ENCODE measurements at places on chromosomes 4 and X.
A peak's percentile ranks its signal among the peaks of the same experiment; 100 is the strongest.

DNA sequence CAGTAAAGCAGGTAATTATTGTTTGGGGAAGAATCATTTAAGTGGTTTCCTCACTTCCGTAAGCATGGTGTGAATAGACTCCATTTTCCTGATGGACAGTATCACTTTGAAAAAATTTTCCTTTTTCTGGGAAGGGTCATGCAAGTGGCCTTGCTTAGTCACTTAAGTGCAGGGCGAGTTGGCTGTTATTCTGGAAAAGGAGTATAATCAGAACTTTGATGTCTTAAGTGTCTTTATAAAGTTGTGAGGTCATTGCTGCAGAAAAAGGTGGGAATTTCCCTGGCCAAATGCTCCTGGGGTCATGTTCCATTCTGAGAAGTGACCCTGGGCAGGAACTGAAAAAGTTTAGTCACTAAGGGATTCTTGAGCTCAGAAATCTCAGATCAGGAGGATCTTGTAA is 146.1 kb upstream of the OTUD4 start:
- no peak for DNase-seq

DNA sequence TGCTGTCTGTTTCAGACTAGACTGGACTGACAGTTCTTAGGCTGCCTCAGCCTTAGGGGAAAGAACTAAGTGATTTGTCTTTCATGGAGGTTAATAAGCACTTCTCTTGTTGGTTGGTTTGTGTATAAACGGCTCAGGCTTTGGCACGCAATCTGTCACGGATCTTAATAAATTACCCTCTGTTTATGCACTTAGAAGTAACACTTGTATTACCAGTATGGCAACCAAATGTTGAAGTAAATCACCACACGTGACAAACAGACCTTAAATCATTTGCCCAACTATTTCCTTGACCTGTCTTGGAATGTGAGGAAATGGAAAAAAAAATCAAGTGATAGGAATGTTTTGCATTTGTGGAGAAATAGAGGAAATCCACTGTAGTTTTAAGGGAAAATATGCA is 69.9 kb downstream of the TEX13A start:
- DNase-seq: no peak

- DNase-seq: no peak
Measured at GRCh38 chrX:97867266-97867665, 983.6 kb downstream of the RPA4 start.

- peak; percentile 25 for DNase-seq
Measured at GRCh38 chr4:75698162-75698962, 25.2 kb upstream of the G3BP2 start.

GRCh38 chr4:102608190-102608589 is 107.0 kb downstream of the NFKB1 start:
- DNase-seq: no peak

GRCh38 chr4:36278789-36279188 is 2.6 kb upstream of the DTHD1 start:
- DNase-seq: no peak

DNA sequence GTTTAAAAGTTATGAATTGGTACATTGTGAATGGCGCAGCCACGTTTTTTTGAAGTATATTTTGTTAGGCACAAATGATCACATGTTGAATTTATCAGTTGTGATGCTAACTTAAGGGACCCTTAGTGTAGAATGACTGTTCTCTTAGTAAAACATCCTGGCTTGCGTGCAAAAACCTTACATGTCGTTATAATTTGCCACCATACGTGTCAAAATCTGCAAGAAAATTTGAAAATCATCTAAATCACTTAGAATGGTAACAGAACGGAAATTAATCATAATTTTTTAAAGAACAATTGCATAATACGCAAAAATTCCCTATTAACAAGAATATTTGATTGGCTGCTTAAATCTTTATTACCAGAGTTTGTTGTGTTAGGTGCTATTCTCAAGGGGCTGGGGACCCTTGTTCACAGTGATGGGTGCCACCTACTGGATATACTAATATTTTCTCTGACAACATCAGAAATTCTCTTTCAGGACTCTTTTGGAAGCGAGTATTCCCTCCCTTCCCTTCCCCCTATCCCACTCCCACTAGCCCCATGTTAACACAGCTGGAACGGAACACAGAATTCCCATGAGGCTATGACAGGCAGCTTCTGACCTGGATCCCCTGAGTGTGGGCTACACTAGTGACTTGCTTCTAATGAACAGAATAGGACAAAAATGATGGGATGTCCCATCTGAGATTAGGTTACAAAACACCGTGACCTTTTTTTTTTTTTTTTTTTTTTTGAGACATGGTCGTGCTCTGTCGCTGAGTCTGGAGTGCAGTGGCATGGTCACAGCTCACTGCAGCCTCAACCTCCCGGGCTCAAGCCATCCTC is 71.8 kb downstream of the SUPT20HL2 start:
- no peak for DNase-seq

- DNase-seq: no peak
Measured at GRCh38 chr4:119231491-119231890, 19.0 kb downstream of the USP53 start.

DNA sequence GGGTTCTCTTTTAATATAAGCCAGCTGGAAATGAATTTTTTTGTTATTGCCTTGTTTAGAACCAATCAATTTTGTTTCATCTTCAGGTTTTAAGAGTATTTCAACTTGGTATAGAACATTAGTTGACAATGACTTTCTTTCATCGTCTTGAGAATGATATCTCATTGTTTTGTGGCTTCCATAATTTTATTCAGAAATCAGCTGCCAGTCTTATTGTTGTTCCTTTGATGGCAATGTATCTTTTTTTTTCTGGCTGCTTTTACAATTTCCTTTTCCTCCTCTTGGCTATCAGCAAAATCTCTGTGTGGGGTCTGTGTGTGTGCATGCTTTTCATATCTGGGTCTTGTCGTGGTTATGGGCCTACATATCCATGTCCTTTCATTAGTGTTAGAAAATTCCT is 1536.4 kb upstream of the TENM3 start:
- no peak for DNase-seq

DNA sequence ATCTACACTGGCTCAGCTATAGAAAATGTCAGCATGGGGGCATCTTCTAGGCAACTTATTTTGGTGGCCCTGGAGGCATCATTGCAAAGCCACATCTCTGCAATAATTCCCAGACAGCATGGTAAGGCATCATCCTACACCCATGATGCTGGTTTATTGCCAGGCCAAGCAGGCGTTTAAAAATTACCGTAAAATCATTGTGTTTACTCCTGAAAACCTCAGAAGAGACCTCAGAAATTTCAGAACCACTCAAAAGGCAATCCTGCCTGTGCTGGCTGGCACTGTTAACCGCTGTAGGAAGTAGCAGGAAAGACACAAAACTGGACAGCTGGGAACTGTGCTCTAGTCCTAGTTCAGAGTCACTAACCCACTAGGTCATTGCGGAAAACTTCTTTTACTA is 63.2 kb downstream of the MID1 start:
- no peak for DNase-seq

DNA sequence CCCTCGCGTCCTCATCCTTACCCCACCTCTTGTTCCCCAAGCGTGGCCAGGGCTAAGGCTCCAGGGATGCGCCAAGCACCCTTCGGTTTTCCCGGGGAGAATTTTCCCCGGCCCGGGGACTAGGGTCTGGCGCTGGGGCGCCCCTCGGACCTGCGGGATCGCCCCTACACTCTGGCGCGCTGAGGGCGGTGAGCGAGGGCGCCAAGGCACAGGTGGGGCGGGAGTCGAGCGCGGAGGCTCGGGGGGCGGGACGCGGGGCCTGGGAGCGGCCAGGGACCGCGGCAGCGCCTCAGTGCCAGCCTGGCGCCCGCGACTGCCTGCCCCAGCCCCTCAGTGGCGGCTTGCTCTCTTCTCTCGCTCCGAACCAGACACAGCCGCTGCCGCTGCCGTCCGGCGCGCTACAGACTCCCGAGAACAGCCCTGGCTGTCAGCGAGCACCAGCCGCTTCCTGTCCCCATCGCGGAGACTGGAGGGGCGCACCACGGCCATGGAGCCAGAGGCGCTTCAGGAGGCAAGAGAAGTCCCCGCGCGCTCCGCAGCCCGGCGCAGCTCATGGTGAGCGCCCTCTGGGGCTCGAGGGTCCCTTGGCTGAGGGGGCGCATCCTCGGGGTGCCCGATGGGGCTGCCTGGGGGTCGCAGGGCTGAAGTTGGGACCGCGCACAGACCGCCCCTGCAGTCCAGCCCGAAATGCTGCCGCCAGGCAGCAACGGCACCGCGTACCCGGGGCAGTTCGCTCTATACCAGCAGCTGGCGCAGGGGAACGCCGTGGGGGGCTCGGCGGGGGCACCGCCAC is at the start of gene DRD5:
Gene DRD5, plus strand, starts transcription at position 292 of the 793 bp plus-strand sequence. Its CDS starts 396 bp downstream, at position 688.
- DNase-seq: no peak

DNA sequence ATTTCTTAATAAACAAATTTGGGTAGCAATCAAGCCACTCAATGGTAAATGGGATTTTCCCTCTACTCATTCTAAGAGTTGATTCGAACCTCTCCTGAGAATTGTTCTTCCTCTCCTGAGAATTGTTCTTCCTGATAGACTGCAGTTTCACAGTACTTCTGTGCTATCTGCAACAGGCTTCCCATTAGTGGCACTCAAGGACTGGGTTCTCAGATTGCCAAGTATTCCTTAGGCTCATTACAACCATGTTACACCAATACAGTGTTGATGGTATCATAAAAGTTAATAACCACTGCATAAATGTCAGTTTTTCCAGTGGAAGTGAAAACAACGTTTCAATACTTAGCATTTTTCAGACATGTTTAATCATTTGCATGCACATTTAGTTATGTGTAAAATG is 201.6 kb downstream of the FRMPD4 start:
- no peak for DNase-seq

- DNase-seq: no peak
Measured at GRCh38 chr4:37802068-37802666, 24.3 kb upstream of the PGM2 start.

GRCh38 chrX:22699581-22700091 is 300.1 kb upstream of the DDX53 start:
- no peak for DNase-seq

GRCh38 chr4:58983887-58984286 is 1873.7 kb upstream of the IGFBP7 start:
- no peak for DNase-seq

DNA sequence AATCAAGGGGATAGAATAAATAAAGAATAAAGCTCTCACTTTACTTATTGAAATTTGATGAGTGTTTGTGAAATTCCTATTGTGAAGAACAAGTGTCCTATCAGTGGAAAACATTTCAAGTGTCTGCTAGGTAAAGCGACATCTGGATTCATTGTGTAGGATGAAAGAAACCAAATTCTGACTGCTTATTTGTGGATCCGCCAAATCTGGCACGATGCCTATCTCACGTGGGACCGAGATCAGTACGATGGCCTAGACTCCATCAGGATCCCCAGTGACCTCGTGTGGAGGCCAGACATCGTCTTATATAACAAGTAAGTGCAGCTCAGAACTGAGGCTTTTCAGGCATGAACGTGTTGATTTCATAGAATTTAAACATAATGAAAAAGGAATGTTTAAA is 1.9 kb downstream of the CHRNA9 start:
- DNase-seq: no peak

- no peak for DNase-seq
Measured at GRCh38 chr4:163665101-163665500, 170.6 kb downstream of the TMA16 start.

- no peak for DNase-seq
Measured at GRCh38 chrX:29641461-29641860, 573.9 kb upstream of the MAGEB2 start.

DNA sequence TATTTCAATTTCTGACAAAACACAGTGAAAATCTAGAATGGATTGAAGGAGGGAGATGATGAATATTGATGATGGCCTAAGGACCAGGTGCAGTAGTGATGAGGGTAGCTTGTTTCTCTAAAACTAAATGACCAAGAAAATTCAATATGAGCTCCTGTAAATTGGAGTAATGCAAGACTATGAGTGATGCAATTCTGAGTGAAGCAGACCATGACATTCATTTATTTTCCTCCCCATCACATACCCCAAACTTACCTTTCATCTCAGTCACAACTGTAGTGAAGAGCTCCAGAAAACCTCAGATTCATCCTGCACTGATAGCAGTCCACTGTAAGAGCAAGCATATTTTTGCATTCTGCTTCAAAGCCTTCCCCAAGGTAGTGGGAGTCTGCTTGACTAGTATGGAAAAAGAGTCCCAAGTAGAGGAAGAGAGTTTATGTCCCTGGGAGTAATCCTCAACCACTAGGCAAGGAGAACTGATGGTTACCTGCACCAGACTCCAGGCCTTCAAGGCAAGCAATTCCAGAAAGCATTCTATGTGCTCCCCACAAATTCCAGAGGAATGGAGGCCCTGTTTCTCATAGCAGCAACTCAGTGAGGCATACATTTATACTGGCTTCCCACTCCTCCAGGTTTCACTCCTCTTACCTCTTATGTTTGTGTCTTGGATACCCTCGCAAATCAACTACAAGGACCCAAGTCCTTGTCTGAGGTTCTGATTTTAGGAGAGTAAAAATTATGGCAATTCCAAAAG is 47.2 kb downstream of the CXCL1 start:
- DNase-seq: no peak

DNA sequence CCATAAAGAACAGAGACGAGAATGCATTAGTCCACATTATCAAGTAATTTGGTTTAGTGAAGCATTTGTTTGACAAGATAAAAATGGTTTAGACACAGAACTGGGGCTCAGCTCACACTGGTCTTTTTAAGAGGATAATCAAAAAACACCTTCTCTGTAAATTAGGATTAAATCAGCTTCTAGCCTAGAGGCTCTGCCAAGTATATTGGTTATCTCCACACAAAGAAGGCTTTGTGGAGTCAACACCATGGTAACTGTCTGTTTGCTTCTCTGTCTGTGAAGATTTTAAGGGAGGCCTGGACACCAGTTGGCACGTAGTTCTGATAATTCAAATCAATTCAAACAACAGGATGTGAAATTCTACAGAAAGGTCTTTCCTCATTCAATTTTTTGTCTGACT is 687.0 kb downstream of the DMD start:
- DNase-seq: no peak

GRCh38 chr4:142128529-142128928 is 492.1 kb downstream of the IL15 start:
- no peak for DNase-seq

DNA sequence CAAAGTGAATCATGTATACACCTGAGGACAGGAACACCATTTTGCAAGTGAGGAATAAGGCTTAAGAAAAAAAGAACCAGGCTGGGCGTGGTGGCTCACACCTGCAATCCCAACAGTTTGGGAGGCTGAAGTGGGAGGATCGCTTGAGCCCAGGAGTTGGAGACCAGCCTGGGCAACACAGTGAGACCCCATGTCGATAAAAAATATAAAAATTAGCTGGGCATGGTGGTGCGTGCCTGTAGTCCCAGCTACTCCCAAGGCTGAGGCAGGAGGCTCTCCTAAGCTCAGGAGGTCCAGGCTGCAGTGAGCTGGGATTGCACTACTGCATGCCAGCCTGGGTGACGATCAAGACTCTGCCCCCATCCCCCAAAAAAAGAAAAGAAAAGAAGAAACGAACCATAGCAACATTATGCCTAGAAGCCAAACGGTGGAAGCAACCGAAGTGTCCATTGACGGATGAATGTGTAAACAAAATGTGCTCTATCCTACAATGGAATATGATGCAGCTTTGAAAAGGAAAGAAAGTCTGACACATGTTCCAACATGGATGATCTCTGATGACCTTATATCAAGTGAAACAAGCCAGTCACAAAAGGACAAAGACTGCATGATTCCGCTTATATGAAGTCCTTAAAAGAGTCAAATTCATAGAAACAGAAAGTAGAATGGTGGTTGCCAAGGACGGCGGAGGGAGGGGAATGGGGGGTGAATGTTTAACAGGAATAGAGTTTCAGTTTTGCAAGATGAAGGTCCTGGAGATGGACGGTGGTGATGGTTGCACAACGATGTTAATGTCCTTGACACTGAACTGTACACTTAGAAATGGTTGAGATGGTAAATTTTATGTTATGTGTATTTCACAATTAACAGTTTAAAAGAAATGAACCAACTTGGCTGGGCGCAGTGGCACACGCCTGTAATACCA is 8.6 kb upstream of the KIAA0232 start:
- DNase-seq: no peak

All from CD4-positive, alpha-beta T cell treated with Interleukin-1 beta for 1 hour (primary cell).